ENCODE measurements at places on chromosomes 6 and 20.

DNA sequence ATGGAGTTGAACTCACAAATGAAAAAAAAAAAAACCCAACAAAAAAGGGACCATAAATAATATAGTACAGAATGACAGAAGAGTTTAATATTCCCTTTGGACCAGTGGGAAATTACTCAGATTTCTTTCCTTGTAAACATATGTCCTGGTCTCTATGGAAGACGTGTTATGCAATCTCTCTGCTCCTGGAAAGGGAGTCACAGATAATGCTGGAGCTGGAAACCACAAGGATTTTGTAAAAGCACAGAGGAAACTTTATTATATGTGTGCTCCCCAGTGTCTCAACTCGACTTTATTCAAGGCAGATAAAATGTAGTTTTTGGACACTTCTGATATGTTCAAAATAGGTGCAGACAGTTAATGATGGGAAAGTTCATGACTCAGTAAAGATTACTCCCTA lies 88.1 kb upstream of the ZFP64 start:
- DNase-seq = no peak

GRCh38 chr6:155036907-155037306 lies 41.8 kb downstream of the TIAM2 start:
- no peak for DNase-seq

- no peak for DNase-seq
Observed at GRCh38 chr20:32777177-32777956, 15.2 kb downstream of the DNMT3B start.

- DNase-seq = no peak
Observed at GRCh38 chr6:71496018-71496721, 207.6 kb downstream of the OGFRL1 start.

GRCh38 chr6:143301188-143301587 lies 149.3 kb downstream of the ADAT2 start:
- no peak for DNase-seq

Measured in stimulated activated CD4-positive, alpha-beta T cell treated with anti-CD3 and anti-CD28 coated beads, Interleukin-4, amount 100 ng/mL, for 24 hours (primary cell).